Panc1 (cell line): ENCODE measurements at places on chromosomes 3 and 15. TPM values are rescaled to one million over a fixed set of nuclear protein-coding genes. Genes with fewer than 3 reads are reported as not detected.

- no peaks in the 10 kb centered on the region for H3K36me3 ChIP-seq
- no peak overlapping the region for H3K4me3 ChIP-seq
- no peaks in the 10 kb centered on the region for H3K4me1 ChIP-seq
- no peaks in the 10 kb centered on the region for H3K27me3 ChIP-seq
- no peak for DNase-seq
- H3K27ac ChIP-seq, result no peak overlapping the region
Observed at GRCh38 chr15:79117442-79118204, 27.0 kb upstream of the RASGRF1 start.

DNA sequence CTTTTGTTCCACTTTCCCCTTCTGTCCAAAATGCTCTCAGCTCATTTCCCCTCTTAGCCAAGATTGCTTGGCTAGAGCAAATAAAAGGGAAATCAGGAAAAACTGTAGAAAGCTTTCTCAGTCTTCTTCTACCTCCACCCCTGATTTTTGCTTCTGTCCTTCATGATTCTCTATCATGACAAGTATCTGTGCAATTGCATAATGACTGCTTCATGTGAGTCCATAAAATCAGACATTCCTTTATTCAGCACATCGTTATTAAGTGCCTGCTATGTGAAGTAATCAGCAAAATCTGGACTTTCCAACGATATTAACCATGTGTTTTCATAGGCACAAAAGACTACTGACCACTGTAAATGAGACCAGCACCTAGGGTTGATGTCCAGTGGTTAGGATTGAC is 321.5 kb upstream of the CBLB start:
- H3K27me3 ChIP-seq, result no peaks in the 10 kb centered on the region
- no peak for DNase-seq
- no peak overlapping the region for H3K4me3 ChIP-seq
- no peaks in the 10 kb centered on the region for H3K36me3 ChIP-seq

DNA sequence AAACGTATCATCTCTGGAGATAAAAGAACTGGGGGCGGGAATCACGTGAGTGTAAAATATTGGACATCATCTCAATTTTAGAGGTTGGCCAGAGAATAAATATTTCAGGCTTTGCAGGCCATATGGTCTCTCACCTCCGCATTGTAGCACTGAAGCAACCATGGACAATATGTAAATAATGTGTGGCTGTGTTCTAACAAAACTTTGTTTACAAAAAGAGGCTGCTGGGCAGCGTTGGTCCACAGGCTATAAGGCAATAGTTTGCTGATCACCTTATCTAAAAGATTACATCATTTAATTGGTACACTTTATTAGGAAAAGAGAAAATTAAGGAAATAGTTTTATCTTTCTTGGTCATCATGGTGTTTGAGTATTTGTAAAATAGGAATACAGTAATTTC is 22.5 kb upstream of the SHC4 start:
- H3K27ac ChIP-seq, result no peak overlapping the region
- H3K27me3 ChIP-seq, result no peaks in the 10 kb centered on the region
- H3K4me3 ChIP-seq, result no peak overlapping the region
- H3K36me3 ChIP-seq, result no peaks in the 10 kb centered on the region; the same call in 1 of the 2 replicates
- H3K4me1 ChIP-seq, result no peaks in the 10 kb centered on the region
- no peak for DNase-seq

SRP14 gene
- total RNA-seq, result 166 TPM

CSPG4 gene
- 17.5 TPM for total RNA-seq
